Anterior cingulate cortex (tissue), 58 donors: ENCODE measurements at places on chromosomes 7 and 10.
A peak's percentile ranks its signal among the peaks of the same experiment; 100 is the strongest.

DNA sequence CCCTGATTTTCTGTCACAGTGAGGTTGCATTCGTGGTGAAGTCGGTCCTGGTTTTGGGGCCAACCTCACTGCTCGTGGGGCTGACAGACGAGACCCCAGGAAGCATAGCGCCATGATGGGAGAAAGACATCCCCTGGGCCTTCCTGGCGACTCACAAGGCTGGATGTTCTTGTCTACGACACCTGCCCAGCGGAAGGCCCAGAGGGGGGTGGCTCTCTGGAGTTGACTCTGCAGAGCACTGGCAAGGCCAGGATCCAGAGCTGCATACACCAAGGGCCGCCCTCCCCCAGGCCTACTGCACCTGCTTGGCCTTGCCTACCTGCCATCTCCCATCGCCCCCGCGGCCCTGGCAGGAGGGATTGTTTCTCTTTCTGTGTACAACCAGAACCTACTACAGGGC lies 608.9 kb downstream of the PTPRN2 start:
- DNase-seq: no peak

- DNase-seq: no peak
Measured at GRCh38 chr7:27242555-27243339, at the start of gene EVX1. EVX1 (plus strand) TSS chr7:27242802; CDS start chr7:27243031, 229 bp downstream.

GRCh38 chr7:89474456-89474855 lies 678.9 kb upstream of the TEX47 start:
- DNase-seq: no peak

- DNase-seq: no peak
Measured at GRCh38 chr7:42694894-42695507, 216.9 kb downstream of the C7orf25 start.

GRCh38 chr10:103979530-103979929 lies 12.6 kb downstream of the SLK start:
- no peak for DNase-seq

DNA sequence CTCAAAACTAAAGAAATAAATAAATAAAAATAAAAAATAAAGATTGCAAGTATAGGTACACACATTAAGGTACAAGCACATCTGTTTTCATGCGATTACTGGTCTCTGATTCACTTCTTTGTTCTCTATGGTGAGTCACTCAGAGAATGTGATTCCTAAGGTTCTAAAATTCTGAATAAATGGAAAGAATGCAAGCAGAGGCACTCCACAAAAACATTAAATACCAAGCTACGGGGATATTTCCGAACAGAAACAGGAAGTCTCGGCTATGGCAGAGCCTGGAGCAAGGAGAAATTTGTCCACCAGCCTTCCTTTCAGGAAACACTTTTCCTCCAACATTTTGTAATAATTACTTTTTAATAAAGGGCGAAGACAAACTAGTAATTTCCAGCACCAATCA lies 1.4 kb downstream of the VOPP1 start:
- DNase-seq: no peak

DNA sequence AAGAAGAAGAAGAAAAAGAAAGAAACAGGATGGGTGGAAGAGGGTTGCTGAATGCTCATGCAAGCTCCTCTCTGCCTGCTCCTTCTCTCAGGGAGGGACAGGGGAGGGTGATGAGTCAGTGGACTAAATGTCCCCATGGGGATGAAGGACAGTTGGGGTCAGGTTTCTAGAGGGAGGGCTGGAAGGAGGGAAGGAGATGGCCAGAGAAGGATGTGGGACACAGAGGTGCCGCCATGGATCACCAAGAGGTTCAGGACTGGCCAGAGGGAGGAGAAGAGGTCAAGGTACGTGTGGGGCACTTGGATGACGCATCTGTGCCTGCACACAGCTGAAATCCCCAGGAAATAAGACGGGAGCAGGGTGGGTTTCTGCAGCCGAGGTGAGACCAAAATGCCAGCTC lies 88.9 kb upstream of the GTF2I start:
- no peak for DNase-seq

DNA sequence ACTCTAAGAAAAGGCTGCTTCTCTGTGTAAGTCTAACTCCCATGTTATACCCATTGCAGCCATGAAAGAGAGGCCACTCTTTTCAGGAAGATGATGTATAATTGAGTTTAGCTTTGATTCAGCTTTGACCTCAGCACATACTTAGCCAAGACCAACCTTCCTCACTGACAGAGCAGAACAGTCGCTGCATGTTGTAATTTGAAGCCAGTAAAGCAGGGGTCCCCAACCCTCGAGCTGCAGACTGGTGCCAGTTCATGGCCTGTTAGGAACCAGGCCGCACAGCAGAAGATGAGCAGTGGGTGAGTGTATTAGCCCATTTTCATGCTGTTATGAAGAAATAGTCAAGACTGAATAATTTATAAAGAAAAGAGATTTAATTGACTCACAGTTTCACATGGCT lies 223.9 kb downstream of the GPR158 start:
- no peak for DNase-seq

DNA sequence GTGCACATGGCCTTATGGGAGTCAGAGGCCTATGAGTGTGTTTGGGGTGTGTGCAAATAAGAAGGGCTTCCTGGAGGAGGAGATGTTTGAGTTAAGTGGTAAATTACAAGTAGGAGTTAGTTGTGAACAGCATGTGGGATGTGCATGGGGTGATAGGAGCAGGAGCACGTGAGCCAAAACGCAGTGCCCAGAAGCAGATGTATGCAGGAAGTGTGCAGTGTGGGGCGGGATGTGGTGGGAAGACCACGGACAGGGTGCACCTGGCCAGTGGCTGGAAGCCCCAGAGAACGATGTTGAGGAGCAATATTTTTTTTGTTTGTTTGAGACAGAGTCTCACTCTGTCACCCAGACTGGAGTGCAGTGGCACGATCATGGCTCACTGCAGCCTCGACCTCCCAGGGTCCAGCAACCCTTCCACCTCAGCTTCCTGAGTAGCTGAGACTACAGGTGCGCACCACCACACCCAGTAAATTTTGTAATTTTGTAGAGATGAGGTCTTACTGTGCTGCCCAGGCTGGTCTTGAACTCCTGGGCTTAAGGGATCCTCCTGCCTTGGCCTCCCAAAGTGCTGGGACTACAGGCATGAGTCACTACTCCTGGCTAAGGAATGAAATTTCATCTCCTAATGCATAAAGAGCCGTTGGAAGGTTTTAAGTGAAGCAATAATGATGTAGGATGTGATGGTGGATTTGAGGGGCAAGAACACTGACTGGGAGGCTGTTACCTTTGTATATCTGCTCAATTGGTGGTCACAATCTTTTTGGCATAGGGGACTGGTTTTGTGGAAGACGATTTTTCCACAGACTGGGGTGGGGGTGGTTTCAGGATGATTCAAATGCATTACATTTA lies 78.4 kb downstream of the LYZL2 start:
- DNase-seq: no peak

DNA sequence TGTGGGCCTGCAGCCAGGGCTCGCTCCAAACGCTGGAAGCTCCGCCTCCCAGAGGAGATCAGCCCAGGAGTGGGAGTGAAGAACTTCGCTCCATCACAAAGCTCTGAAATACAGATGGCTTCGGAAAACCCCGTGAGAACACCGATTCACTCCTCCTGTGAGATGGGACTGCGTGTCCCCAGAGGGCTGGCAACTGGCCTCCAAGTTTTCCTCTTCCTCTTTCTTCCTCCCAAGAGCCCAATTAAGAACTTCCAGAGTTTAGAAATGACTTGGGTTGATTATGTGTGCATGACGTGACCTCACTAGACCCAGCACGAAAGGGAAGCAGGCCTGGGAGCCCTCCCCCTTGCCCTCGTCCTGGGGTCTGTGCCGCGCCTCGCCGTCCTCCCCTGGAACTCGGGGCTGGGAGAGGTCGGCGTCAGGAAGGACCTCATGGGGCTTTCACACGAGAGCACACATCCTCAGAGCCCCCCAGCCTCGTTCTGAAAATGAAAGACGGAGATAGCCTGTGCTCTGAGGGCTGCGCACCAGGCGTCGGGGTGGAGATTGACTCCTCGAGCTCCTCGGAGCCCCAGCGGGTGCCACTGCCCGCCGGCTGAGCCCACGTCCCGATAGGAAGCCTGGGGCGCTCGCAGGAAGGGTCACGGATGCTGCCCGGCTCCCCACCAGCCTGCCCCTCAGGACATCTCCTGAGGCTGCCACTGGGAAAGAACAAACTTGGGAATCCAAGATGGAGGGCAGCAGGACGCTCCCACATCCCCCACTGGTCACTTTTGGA lies 37.8 kb downstream of the PTPRN2 start:
- DNase-seq: peak; percentile 81

DNA sequence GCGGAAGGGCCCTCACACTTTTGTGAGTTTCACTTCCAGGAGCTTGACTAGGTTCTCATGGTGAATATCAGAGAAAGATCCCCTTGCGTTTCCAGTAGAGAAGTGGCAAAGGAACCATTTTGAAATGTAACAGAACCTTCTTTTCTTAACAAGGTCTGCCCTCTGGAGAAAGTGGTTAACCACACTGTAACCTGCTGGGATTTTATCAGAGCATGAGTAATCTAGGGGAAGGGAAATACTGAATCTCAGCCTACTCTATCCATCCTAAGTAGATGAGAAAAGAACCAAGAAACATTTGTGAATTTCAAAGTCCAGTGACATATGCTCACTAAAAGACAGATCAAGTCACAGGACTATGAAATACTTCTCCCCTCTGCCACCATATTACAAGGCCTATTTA lies 235.5 kb downstream of the ZEB1 start:
- no peak for DNase-seq

DNA sequence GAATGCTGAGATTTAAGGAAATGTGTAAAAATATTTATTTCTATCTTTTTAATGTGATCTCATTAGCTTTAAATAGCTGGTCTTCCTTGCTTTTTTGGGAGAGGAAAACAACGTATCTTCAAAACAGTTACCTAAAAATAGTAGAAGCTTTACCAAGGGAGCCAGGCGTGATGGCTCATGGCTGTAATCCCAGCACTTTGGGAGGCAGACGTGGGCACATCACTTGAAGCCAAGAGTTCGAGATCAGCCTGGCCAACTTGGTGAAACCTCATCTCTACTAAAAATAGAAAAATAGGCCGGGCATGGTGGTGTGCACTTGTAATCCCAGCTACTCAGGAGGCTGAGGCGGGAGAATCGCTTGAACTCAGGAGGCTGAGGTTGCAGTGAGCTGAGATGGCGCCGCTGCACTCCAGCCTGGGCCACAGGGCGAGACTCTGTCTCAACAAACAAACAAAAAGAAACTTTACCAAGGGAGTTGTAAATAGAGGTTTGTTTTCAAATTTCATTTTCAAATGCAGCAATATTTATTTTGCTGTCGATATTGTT lies 48.4 kb upstream of the ITGB1 start:
- DNase-seq: no peak

DNA sequence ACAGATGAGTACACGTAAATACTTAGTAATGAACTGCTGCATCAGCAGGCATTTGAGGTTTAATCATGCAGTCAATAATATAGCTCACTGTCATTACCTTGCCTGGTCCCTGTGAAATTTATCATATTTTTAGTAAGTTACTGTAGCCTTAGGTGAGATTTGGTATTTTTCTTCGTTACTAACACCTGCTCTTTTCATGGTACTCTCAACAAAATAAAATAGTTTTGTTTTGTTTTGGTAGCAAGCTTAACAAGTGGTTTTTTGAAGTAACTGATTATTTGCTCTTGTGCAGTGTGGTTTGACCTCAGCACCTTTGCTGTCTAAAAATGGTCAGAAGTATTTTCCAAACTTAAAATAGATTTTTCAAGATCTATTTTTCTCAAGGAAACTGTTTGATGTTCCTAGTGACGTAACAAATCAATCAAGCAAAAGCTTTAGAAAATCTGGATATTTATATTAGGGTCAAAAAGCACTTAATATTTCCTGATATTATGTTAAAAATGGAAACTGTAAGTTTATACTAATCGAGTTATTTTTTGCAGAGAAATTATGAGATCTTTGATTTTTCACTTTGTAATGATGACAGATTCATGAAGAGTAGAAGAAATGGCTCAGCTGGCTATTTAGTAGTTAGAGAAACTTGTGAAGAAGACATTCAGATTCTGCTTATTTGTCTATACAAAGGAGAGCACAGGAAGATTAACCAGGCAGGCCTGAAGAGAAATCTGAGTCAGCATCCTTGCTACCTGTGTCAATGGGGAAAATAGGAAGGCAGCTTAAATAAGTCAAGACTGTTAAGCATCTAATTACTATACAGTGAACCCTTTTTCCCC lies 21.0 kb upstream of the RPA3 start:
- DNase-seq: no peak

GRCh38 chr7:66183700-66184099 lies 21.4 kb upstream of the TPST1 start:
- DNase-seq: no peak
